Naive thymus-derived CD4-positive, alpha-beta T cell (primary cell): ENCODE measurements at places on chromosomes 4 and X.

DNA sequence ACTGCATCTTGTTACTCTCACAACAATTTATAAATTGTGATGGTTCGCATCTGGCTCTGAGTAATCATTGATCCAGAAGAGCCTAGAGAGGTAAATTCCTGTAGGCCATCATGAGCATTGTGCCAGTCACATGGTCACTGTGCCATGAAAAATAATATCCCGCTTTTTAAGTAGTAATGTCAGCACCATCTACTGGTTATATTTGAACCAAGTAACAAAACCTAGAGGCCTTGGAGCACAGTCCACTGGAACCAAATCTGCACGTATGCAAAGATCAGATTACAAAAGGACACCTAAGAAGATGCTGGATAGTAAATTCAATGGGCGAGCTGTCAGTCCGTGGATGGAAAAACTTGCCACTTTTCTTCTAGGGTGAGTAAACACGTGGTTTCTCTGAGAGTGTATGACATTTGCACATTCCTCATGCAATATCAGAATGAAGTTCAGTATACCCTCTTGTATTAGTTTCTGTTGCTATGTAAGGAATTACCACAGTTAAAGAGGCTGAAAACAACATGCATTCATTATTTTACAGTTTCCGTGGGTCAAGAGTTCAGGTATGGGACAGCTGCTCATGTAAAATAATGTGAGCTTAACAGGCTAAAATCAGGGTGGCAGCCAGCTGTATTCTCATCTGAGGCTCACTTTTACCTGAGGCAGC, 26.8 kb downstream of the FAM114A1 start:
- no peaks in the 10 kb centered on the region for H3K27me3 ChIP-seq
- no peak overlapping the region for H3K4me3 ChIP-seq
- no peaks in the 10 kb centered on the region for H3K36me3 ChIP-seq
- no peak overlapping the region for H3K27ac ChIP-seq
- no peak for DNase-seq
- no peaks in the 10 kb centered on the region for H3K4me1 ChIP-seq

DNA sequence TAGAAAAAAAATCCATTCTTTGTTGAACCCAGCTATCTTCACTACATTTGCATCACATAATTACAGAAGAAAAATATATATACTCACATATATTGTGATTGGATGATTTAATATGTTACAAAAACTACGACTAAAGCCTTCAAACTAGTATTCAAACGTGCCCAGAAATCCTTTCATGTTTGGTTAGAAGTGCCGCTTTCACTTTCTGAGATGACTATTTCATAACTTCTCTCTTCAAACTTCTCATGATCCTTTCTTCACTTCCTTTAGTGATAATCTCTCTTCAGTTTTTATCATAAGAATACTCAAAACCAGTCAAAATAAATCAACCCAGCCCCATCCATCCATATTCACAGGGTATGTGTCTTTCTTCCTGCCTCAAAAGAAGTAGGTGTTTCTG, 50.8 kb upstream of the NAF1 start:
- DNase-seq: no peak
- H3K27me3 ChIP-seq: peaks cover 3% of the 10 kb centered on the region
- H3K36me3 ChIP-seq: no peaks in the 10 kb centered on the region
- H3K4me3 ChIP-seq: no peak overlapping the region
- no peaks in the 10 kb centered on the region for H3K4me1 ChIP-seq
- no peak overlapping the region for H3K27ac ChIP-seq

DNA sequence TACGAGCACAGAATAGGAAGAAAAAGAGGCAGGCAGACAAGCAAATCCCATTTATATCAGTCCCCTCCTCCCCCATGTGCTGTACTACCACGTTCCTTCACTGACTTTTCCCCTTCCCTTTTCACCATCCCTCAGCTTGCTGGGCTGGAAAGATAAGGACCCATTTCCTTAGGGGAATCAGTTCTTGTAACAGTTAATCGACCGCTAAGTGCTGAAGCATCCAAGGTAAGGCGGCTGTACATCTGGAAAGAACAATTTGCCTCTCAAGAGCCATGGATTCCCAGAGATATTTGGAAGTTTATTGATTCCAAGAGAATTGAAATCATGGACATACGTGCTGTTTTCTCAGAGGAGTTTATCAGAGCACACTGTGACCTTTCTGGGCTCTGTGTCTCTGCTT, 1688.0 kb downstream of the STIM2 start:
- no peak overlapping the region for H3K4me3 ChIP-seq
- H3K4me1 ChIP-seq: no peaks in the 10 kb centered on the region
- no peaks in the 10 kb centered on the region for H3K27me3 ChIP-seq
- no peak overlapping the region for H3K27ac ChIP-seq

GRCh38 chrX:150465881-150466775, 102.3 kb upstream of the MTM1 start:
- DNase-seq: no peak
- no peaks in the 10 kb centered on the region for H3K36me3 ChIP-seq
- no peak overlapping the region for H3K27ac ChIP-seq
- H3K4me1 ChIP-seq: no peaks in the 10 kb centered on the region
- no peaks in the 10 kb centered on the region for H3K27me3 ChIP-seq
- no peak overlapping the region for H3K4me3 ChIP-seq

DNA sequence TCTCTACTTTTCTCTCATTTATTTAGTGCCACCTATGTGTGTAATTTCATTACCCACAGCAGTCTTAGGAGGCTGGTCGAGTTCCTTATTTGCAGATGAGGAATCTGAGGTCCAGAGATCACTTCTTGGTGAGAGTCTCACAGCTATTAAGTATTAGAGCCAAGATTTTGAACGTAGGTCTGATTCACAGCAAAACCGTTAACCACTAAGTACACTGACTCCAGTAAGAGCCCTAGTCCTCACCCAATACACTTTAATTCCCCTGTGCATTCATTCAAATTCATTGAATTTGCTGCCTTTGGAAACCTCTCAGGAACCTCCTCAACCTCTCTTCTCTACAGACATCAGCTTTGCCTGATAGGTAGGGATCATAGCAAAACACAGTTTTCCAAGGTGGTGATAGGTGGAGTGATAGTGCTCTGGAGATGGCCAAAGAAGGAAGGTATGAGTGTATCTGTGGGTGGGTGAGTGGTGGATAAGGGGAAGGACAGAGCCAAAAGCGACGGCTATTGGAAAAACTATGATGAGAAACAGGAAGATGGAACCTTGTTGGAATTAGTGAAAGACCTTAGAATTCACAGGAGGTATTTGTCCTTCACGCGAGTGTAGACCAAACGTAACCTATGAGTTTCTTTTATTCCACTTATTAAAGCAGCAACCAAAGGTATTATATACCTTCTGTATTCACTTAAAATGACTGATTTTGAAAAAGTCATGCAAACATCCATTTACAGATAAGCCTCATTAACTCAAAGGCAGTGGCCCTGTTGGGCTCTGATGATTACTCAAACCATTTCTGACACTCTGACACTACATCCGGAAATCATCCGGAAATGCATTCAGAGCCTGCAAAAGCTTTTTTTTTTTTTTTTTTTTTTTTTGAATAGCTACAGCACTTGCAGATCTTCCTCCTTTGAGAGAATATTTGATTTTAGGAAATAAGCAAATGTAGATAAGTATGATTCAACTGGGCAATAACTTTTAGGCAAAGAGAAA, 6.3 kb downstream of the FMR1 start:
- peak overlapping the region; percentile 47 for H3K27ac ChIP-seq
- H3K4me3 ChIP-seq: no peak overlapping the region
- no peaks in the 10 kb centered on the region for H3K36me3 ChIP-seq
- H3K4me1 ChIP-seq: peaks cover 31% of the 10 kb centered on the region
- no peaks in the 10 kb centered on the region for H3K27me3 ChIP-seq
- peak; percentile 26 for DNase-seq

DNA sequence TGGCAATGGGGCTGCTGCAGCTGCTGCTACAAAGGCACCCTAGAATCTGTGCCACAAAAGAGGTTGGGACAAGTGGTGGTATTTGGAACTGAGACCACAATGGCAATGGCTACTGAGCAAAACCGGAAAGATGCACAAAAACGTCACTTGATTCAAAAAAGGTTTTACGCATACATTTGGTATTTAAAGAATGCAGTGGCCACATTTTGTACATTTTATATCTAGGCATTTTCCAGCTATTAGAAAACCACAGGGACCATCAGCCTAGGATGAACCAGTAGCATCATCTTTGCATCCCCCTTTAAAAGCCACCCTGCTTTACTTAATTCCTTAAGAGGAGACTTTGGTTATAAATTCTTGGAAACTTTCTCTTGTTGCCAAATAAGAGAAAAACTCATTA, 104.8 kb upstream of the CXCL13 start:
- no peak overlapping the region for H3K27ac ChIP-seq
- H3K27me3 ChIP-seq: no peaks in the 10 kb centered on the region
- DNase-seq: no peak
- H3K4me3 ChIP-seq: no peak overlapping the region
- H3K36me3 ChIP-seq: no peaks in the 10 kb centered on the region
